ENCODE measurements at places on chromosomes 5 and 9.

- DNase-seq, result no peak
Measured at GRCh38 chr5:90338712-90339372, 70.7 kb downstream of the CETN3 start.

- no peak for DNase-seq
Measured at GRCh38 chr9:136346157-136346481, 17.4 kb downstream of the DNLZ start.

- DNase-seq, result no peak
Measured at GRCh38 chr5:141772281-141772680, 90.3 kb upstream of the ARAP3 start.

- no peak for DNase-seq
Measured at GRCh38 chr9:101572316-101572715, 22.5 kb downstream of the PPP3R2 start.

GRCh38 chr5:149420545-149421371, 41.7 kb upstream of the IL17B start:
- DNase-seq, result no peak

- DNase-seq, result no peak
Measured at GRCh38 chr9:76162751-76163500, 231.3 kb downstream of the RFK start.

DNA sequence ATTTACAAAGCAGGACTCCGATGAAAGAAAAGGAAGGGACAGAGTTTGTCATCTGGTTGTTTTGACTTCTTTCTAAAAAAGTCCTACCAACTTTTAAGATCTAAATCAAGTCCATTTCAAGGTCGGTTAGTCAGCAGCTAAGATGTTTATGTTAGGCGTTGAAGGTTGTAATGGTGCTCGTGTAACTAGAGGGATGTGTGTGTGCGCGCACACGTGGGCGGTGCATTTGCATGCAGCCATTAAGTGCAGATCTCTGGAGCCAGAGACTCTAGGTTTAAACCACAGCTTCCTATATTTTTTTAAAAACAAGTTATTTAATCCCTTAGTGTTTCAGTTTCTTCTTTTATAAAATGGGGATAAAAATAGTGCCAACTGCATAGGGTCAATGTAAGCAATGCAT, 77.0 kb upstream of the SMIM32 start:
- DNase-seq, result no peak

DNA sequence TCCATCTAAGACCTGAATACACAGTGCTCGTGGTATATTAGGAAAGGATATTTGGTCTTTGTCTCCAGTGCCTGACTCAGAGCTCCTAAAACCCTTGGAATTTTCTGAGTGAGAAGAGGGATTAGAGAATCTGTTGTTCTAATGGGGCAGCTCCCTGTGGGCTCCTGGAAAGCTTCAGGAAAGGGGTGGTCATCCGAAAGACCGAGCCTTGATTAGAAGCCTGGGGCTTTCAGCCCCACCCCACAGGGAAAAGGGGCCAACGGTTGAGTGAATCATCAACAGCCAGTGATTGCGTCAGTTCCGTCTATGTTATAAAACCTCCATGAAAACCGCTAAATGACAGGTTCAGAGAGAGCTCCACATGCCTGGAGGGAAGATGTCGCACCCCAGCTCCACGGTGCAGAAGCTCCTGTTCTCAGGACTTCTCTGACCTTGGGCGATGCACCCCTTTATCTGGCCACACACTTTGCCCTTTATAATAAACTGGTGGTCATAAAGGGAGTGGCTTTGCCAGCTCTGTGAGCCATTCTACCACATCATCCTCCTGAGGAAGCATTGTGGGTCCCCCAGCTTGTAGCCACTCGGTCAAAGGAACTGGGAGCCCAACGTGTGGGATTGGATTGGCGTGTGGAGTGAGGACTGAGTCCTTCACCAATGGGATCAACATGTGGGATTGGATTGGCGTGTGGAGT, 71.0 kb upstream of the ICE1 start:
- no peak for DNase-seq

GRCh38 chr5:158921441-158922262, 178.1 kb downstream of the EBF1 start:
- no peak for DNase-seq

GRCh38 chr5:168114444-168115017, 176.9 kb upstream of the WWC1 start:
- DNase-seq, result no peak

GRCh38 chr5:2910401-2911175, 159.1 kb upstream of the IRX2 start:
- DNase-seq, result no peak

DNA sequence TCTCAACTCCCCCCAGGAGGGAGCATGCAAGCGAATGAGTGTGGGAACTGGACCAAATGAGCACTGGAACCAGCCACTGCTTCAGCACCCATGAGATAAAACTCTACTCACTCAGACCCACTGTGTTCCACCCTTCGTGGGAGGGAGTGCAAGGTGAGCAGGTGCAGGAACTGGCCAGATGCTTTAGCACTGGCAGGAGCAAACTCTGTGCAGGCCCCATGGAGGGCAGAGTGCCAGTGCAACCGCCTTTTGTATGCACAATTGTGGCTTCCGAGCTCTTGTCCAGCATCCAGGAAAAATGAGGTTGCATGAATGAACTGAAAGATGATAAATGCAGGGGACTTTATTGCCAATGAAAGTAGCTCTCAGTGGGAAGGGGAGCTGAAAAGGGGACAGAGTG, 67.4 kb upstream of the CCDC112 start:
- no peak for DNase-seq

DNA sequence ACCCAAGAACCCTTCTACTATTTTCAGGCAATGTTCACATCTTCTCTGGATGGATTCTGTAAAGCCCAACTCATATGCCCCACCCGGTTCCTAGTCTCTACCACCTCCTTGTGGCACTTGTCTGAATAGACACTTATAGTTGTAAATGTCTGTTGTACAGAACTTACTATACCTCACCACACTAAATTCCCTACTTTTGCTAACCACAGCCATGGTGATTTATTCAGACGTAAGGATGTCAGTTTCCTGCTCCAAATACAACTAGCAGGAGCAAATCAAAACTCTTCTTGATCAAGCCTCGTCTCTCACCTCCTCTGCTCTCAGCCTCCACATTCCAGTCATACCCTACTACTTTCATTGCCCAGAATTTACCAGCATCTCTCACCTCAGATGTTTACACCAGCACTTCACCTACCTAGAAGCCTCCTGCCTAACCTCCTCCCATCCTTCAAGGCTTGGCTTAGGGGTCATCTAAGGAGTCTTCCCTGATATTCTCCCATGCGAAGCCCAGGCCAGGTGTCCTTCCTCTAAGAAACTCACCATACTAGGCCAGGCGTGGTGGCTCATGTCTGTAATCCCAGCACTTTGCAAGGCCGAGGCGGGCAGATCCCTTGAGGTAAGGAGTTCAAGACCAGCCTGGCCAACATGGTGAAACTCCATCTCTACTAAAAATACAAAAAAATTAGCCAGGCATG, 75.5 kb downstream of the MAPKAP1 start:
- no peak for DNase-seq

DNA sequence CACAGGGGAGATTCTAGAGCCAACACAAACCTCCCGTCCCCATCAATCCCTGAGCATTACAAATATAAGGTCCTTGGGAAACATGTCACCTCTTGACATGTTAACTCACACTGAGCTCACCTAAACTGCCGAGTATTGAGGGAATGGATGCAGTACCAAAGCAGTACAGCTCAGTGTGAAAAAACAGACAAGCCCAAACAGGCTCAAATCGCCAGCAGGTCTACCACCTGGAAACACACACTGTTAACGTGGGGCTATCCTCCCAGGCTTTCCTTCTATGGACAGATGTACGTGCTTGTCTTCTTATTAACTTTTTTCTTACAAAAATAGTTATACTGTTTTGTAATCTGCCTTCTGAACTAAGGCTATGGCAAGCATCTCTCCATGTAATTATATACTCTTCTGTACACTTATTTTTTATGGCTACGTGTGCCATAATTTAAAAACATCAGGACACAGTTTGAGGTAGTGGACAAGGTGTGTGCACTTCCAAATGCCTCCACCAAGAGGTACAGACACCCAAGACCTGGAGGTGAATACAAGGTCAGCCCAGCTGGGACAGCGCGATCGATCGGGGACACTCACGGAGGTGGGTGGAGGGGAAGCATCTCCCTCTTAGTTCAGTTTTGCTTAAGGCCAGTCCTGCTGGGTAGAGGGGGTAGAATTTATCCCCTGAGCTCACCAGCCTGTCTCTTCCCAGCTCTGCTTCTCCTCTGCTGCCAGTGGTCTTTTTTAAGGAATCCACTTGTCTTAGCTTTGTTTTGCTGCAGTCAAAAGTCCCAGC, 76.5 kb downstream of the DAP start:
- no peak for DNase-seq

DNA sequence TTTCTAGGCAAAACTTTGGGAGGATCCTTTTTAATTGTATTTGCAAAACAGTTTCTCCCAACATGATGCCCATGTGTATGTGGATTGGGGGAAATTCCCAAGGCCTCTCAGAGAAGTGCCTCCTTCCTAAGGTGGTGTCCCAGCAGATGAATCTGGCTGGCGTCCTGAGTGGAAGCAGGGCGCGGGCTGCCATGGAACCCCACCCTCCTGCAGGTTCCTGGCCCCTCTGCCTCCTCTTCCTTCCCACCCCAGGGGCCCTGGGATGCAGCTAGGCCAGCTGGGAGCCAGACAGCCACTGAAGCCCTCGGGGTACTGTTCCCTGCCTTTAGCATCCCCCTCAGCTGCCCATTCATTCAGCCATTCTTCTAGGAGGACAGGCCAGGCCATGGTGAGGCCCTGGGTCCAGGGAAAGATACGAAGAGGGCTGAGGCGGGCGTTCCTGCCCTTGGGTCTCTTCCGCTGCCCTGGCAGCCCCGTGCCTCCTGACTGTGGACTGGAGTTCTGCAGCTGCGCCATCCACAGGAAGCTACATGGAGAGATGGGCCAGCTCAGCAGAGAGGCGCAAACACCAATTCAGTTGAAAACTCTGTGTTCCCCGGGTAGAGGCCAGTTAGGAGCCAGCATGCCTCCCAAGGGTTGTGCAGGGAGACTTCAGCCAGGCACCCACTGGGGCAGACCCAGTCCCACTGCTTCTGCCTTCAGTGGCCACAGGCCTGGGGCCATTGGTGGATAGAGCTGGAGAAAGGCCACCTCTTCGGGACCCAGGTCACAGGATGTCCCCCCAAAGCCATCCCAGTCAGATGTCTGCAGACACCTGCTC, 36.5 kb downstream of the ADAMTS2 start:
- no peak for DNase-seq

GRCh38 chr9:83032065-83032625, 30.8 kb downstream of the RASEF start:
- DNase-seq, result no peak

- DNase-seq, result no peak
Measured at GRCh38 chr5:112064956-112065355, 308.0 kb upstream of the NREP start.

- no peak for DNase-seq
Measured at GRCh38 chr5:143657647-143658285, 154.2 kb upstream of the HMHB1 start.

- DNase-seq, result no peak
Measured at GRCh38 chr9:136697146-136697820, 10.0 kb upstream of the AGPAT2 start.

DNA sequence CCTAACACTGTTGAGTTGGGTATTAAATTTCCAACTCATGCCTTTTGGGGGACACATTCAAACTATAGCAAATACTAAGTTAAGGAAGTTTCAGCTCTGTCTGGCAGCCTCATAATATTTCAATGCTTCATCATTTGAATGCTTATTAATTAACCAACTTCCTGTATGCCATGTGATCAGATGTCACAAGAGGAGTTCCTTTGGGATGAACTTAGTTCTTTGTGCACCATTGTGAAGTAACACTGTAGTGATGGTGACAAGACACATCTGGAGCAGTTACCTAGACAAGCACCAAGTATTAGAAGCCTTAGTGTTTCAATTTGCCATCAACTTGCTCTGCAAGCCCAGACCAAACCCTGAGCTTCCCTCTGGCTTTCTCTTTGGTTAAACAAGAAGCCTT, 90.7 kb upstream of the IL12B start:
- no peak for DNase-seq

GRCh38 chr5:106675687-106676086, 995.0 kb downstream of the EFNA5 start:
- DNase-seq, result no peak

DNA sequence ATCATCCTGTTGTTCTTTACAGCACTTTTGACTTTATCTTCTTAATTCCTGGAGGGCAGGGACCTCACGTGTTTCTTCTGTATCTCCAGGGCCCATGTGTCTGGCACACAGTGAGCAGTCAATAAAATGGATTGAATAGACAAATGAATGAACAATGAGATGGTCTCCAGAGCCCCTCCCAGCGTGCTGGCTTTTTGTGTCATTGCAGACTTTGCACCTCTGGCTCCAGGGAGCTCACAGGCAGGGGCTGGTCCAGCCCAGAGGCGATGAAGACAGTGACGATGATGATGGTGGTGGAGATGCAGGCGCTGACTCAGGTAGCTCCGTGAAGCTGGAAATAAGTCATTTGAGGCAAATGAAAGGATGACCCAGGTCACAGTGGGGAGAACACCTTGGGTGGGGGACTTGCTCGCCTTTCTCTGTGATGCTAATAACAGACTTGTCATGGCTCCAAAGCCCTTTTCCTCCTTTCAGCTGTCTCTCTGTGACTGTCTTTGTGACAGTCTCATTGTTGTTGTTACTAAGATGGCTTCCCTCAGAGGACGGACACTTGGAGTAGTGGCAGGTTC, 30.4 kb upstream of the FABP6 start:
- DNase-seq, result no peak

GRCh38 chr9:108836781-108837180, 19.0 kb downstream of the ACTL7B start:
- no peak for DNase-seq

DNA sequence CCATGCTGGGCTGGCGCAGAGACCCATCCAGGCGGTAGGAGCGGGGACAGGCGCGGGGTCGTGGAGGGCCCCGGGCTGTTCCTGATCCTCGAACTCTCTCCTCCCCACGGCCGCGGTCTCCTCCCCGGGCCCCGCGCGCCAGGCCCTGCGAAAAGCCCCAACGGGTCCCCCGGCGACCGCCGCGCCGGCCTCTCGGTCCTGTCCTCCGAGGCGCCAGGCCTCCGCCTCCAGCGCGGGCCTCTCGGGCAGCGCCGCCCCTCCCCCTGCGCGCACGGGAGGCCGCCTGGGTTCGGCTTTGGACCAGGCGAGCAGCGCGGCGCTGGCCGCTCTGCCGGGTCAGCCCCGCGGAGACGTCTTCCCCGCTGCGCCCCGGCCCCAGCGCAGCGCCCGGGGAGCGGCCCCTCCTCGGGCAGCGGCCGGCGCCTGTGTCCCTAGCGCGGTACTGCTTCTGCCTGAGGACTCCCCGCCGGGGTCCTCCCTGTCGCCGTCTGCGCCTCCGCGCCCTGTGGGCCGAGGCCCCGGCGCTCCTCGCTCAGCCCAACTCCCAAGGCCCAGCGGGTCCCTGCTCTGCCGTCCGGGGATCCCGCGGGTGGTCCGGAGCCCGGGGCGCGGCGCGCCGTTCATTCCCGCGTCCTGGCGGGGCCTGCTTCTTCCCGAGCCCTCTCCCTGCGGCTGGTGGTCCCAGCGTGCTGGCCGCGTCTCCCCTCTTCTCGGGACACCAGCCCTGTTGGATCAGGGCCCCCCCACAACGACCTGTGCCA, 13.4 kb downstream of the COL23A1 start:
- DNase-seq, result no peak

Data from frontal cortex (tissue), 4 donors.